CD4-positive, alpha-beta T cell (primary cell): ENCODE measurements at places on chromosomes 3 and 15. TPM values are rescaled to one million over a fixed set of nuclear protein-coding genes. Genes with fewer than 3 reads are reported as not detected.

DNA sequence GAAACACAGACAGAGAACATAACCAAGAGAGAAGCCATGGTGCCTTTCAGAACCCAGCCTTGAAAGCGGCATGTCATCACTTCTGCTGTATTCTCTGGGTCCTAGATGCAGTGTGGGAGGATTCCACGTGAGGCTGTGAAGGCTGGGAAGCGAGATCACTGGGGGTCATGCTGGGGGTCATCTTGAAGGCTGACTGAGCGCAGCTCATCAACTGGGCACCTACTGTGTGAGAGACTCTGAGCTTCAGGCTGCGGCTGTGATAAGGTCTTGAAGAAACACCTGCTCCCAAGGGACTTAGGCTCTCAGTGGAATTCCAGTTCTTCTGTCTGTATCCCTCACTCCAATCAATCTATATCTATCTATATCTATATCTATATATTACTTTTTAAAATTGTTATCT lies 91.8 kb upstream of the KLF13 start:
- DNase-seq, result no peak
- H3K36me3 ChIP-seq, result no peaks in the 10 kb centered on the region
- H3K4me3 ChIP-seq, result no peak overlapping the region
- H3K4me1 ChIP-seq, result peaks cover 12% of the 10 kb centered on the region

DNA sequence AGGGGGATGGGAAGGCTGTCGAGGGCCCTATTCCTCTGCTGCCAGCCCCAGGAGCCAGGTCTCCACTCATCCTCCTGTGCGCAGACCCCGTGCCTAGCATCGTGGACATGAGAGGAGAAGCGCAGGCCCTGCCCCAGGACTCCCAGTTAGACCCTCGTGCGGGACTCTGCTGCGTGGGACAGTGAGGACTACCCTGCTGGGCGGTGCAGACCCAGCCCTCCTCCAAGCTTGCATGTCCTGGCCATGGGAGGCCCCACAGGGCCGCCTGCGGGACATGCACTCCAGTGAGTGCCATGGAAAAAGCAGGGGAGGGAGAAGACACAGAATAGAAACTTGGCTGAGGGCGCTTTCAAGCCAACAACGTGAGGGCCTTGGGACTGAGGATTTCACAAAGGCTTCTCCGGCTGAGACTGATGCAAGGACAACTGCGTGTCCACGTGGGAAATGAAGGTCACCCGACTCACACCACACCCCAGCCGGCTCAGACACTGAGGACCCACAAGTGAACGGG lies 62.6 kb upstream of the IQSEC1 start:
- H3K27me3 ChIP-seq, result peaks cover 3% of the 10 kb centered on the region
- DNase-seq, result no peak
- no peak overlapping the region for H3K27ac ChIP-seq
- H3K36me3 ChIP-seq, result no peaks in the 10 kb centered on the region
- H3K4me3 ChIP-seq, result no peak overlapping the region
- H3K4me1 ChIP-seq, result no peaks in the 10 kb centered on the region

DNA sequence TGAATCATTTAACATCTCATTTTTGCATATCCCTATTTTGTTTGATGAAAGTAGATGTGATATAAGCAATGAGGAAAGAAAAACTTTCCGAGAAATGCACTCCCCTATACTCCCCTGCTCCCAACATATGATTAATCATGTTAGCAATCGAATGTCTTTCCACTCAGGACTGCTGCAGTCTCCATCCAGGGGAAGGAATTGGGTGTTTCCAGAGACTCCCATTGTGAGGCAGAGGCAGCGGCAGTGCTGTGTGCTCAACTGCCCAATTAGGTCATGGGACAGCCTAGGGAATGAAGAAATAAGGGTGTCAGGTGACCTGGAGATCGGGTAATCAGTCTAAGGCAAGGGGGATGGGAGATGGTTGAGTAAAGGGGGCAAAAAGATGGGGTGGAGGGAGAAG lies 268.6 kb upstream of the MEIS2 start:
- H3K27me3 ChIP-seq, result no peaks in the 10 kb centered on the region
- no peak for DNase-seq
- no peak overlapping the region for H3K4me3 ChIP-seq
- H3K4me1 ChIP-seq, result no peaks in the 10 kb centered on the region

The CPEB1 gene
- 0.61 TPM for total RNA-seq

The GRM7 gene
- not detected for total RNA-seq

- H3K27ac ChIP-seq, result no peak overlapping the region
- no peak overlapping the region for H3K4me3 ChIP-seq
- H3K4me1 ChIP-seq, result no peaks in the 10 kb centered on the region
- no peaks in the 10 kb centered on the region for H3K27me3 ChIP-seq
- DNase-seq, result no peak
- no peaks in the 10 kb centered on the region for H3K36me3 ChIP-seq
These were observed 552.9 kb downstream of the MECOM start for GRCh38 chr3:169110633-169111032.

GRCh38 chr3:148366743-148367410 lies 330.8 kb upstream of the AGTR1 start:
- no peak for DNase-seq
- H3K27me3 ChIP-seq, result no peaks in the 10 kb centered on the region
- H3K4me3 ChIP-seq, result no peak overlapping the region
- H3K36me3 ChIP-seq, result no peaks in the 10 kb centered on the region
- no peaks in the 10 kb centered on the region for H3K4me1 ChIP-seq
- H3K27ac ChIP-seq, result no peak overlapping the region

GRCh38 chr3:134074790-134075567 lies 45.3 kb upstream of the SLCO2A1 start:
- H3K27ac ChIP-seq, result no peak overlapping the region
- no peak overlapping the region for H3K4me3 ChIP-seq
- DNase-seq, result no peak
- no peaks in the 10 kb centered on the region for H3K36me3 ChIP-seq
- no peaks in the 10 kb centered on the region for H3K4me1 ChIP-seq

The ADAMTS9 gene
- total RNA-seq, result not detected

The GPR15 gene
- 8.4 TPM for total RNA-seq

The WDR73 gene
- 17.8 TPM for total RNA-seq

DNA sequence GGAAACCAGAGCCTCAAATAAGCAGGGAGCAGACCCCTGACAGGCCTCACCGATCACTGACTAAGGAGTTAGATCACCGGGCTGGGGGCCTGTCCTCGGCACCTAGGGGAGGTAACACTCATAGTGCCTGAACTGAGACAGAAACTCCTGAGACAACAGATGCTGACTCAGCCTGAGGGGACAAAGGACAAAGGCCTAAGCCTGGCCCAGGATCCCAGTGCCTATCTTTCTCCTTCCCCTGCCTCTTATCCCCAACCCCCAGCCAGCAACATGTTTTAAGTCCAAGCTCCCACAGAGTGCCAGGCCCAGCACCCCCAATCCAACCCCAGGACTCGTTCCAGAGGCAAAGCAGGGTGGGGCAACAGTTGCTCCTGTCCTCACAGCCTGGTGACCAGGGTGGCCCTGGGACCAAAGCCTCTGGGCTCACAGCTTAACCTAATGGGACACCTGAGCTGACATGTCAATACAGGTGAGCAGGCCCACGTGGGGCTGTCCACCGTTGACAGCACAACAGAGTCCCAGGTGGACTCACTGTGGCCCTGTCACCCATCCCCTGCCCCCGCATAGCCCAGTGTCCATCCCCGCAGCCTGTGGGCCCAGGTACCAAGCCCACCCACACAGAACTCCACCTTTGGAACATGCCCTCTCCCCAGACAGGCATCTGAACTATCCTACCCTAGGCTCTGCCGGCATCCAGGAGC lies 37.4 kb downstream of the ADCY5 start:
- no peak overlapping the region for H3K27ac ChIP-seq
- no peaks in the 10 kb centered on the region for H3K36me3 ChIP-seq
- DNase-seq, result no peak

The MITF gene
- total RNA-seq, result not detected

GRCh38 chr3:182793663-182794454 lies 555 bp downstream of the ATP11B start:
- H3K36me3 ChIP-seq, result no peaks in the 10 kb centered on the region
- DNase-seq, result peak; percentile 67
- H3K27ac ChIP-seq, result peak overlapping the region; percentile 88

- H3K27me3 ChIP-seq, result no peaks in the 10 kb centered on the region
- no peaks in the 10 kb centered on the region for H3K4me1 ChIP-seq
- no peak overlapping the region for H3K27ac ChIP-seq
- peaks cover 20% of the 10 kb centered on the region for H3K36me3 ChIP-seq
- no peak overlapping the region for H3K4me3 ChIP-seq
- no peak for DNase-seq
These were observed 53.4 kb downstream of the USP13 start for GRCh38 chr3:179706233-179706632.

The PRKCI gene
- 16.4 TPM for total RNA-seq

- peaks cover 4% of the 10 kb centered on the region for H3K27me3 ChIP-seq
- no peak overlapping the region for H3K27ac ChIP-seq
- no peak for DNase-seq
- no peak overlapping the region for H3K4me3 ChIP-seq
- H3K36me3 ChIP-seq, result no peaks in the 10 kb centered on the region
These were observed 26.4 kb upstream of the TNFAIP8L3 start for GRCh38 chr15:51121118-51121517.

The SEMA3G gene
- 0.69 TPM for total RNA-seq

DNA sequence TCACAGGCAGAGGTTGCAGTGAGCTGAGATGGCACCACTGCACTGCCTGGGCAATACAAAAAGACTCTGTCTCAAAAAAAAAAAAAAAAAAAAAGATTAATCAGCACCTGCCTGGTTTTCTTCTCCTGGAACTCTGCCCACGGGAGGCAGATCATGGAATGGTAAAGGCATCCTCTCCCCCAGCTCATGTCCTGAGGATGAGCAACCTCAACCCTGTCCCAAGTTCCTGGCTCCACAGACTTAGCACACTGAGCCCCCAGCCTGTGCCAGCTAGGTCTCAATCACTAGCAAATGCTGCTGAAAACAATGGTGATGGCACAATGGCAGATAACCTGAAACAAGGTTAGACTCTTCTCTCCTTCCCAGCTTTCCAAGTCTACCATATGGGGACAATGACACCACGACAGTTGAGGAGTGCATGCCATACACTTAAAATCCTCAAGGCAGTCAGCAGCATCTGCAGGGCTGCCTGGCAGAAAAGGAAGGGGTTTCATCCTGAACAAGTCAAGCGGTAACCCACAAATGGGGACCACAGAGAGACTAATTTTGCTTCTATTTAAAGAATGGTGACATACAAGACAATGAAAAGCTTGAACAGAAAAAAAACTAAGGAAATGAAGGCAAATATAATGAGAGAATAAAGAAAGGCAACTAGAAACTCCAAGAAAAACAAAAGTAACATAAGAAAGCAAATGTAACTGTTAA lies 4.8 kb downstream of the CLN6 start:
- no peaks in the 10 kb centered on the region for H3K27me3 ChIP-seq
- no peak overlapping the region for H3K4me3 ChIP-seq
- H3K27ac ChIP-seq, result no peak overlapping the region
- no peaks in the 10 kb centered on the region for H3K36me3 ChIP-seq
- H3K4me1 ChIP-seq, result peaks cover 19% of the 10 kb centered on the region

GRCh38 chr3:98588065-98588464 lies 5.3 kb downstream of the CPOX start:
- peaks cover 13% of the 10 kb centered on the region for H3K4me1 ChIP-seq
- no peak overlapping the region for H3K4me3 ChIP-seq
- DNase-seq, result no peak
- H3K27me3 ChIP-seq, result no peaks in the 10 kb centered on the region

The IGSF10 gene
- not detected for total RNA-seq

DNA sequence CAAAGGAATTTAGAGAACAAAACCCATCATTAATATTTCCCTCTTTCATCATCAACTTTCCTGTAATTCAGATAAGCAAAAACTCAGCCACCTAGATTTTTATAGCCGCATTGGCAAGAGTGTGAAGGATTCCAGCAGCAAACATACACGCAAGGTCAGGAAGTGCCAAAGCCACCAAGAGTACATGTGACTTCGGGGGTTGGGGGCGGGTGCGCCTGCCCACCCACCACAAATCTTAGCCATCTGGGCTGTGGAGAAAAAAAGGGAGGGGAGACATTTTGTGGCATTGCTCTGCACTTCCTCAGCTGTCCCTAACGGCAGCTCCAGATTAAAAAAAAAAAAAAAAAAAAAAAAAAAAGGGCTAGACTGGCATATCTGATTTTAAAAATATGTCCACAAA lies 148.4 kb downstream of the TNIK start:
- H3K27me3 ChIP-seq, result no peaks in the 10 kb centered on the region
- H3K36me3 ChIP-seq, result no peaks in the 10 kb centered on the region
- no peak overlapping the region for H3K4me3 ChIP-seq
- H3K4me1 ChIP-seq, result peaks cover 3% of the 10 kb centered on the region
- no peak for DNase-seq

GRCh38 chr3:28677581-28677980 lies 329.0 kb upstream of the AZI2 start:
- no peaks in the 10 kb centered on the region for H3K4me1 ChIP-seq
- no peaks in the 10 kb centered on the region for H3K27me3 ChIP-seq
- DNase-seq, result no peak
- no peak overlapping the region for H3K4me3 ChIP-seq
- H3K36me3 ChIP-seq, result no peaks in the 10 kb centered on the region
- H3K27ac ChIP-seq, result no peak overlapping the region

The GP9 gene
- not detected for total RNA-seq

GRCh38 chr3:99674086-99674789 lies 35.8 kb downstream of the COL8A1 start:
- no peaks in the 10 kb centered on the region for H3K36me3 ChIP-seq
- H3K27me3 ChIP-seq, result no peaks in the 10 kb centered on the region
- DNase-seq, result no peak
- no peak overlapping the region for H3K4me3 ChIP-seq

DNA sequence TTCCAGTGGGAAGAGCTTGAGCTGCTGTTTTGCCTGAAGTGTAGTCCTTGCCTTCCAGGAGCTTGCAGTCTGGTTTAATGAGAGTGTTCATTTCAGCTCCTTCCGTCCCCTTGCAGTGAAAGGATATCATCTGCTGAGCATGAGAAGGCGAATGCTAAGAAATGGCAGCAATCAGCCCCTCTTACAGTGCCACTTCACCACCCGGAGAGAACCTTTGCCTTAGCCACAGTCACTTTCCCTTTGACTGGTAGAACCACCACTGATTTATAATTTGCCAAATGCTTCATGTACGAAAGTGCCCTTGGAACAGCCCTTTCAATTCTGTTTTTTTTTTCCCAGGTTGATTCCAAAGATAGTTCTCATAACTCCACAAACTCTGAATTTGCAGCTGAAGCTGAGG lies 11.5 kb downstream of the TATDN2 start:
- peak overlapping the region; percentile 7 for H3K27ac ChIP-seq
- peaks cover 58% of the 10 kb centered on the region for H3K4me1 ChIP-seq
- DNase-seq, result no peak

The DALRD3 gene
- total RNA-seq, result 15.1 TPM

The TMIE gene
- 0.92 TPM for total RNA-seq
